Inflammatory macrophage treated with lipopolysaccharide for 1 hour (primary cell): ENCODE measurements at places on chromosomes 2 and 18.

GRCh38 chr18:63837590-63837989 lies 49.9 kb upstream of the SERPINB2 start:
- DNase-seq = no peak

DNA sequence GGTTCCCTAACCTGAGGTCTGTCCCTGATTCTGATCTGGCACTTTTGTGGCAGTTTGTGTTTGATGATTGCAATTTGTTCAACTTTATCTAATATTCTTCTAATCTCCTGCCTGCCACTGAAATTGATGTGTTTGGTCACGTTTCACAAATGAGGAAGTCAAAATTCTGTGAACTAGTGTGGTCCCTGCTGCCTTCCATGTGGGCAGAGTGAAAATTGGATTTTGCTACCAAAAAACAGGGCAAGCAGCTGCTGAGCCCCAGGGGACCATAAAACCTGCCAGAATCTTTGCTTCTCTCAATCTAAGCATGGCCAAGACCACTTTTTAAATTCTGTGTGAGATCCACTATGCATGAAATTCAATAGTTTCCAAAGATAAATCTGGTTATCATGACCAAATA lies 195.5 kb upstream of the CYRIA start:
- no peak for DNase-seq

DNA sequence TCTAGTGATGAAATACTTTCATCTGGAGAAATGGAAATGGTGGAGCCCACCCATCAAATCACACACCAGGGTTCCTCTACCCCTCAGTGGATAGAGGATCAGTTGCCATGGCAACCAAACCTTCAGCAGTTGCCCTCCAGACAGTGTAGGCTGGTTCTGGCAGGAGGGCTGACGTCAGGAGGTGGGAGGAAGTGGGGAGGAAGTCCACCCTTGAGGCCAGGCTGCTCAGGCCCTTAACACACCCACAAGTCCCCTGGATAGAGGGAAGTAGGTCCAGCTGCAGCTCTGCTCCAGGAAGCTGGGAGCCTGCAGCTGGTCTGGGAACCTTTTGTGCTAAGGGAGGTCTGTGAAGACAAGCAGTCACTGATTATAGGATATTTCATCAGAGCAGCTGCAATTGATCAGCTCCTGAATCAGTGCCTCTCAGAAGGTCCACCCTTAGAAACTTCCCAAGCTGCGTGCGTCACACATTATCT lies 186.6 kb downstream of the MTX2 start:
- no peak for DNase-seq

GRCh38 chr18:79405781-79406575 lies 10.2 kb downstream of the NFATC1 start:
- DNase-seq = peak; percentile 71

- DNase-seq = no peak
These were observed 46.0 kb upstream of the MTIF2 start for GRCh38 chr2:55314985-55315384.

DNA sequence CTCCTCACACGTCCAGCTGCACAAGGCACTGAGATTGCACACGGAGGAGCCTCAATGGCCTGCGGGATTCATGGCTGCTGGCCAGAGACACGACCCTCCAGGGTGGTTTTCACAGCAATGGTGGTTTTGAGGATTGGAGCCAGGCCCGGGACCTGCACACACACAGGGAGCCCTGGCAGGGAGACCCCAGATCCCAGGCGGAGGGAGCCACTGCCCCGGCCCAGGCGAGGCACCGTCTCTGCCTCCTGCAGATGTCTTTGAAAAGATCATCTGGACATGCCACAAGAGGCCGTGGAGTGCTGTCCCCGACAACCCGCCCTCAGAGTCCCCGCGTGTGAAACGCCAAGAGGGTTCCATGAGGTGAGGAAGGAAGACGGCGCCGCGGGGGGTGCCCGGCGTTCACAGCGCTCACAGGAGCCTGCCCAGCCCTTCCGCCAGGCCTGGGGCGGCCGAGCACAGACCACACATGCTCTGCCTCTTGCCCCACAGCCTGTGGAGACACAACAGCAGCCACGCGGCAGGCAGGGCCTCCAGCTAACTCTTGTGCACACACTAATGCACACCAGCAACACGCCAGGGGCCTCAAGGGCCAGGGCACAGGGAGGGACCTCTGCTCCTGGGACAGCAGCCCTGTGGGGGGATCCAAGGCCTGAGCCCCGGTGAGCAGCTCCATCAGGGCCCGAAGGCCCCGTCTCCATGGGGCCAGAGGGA lies 72.8 kb upstream of the CTDP1 start:
- no peak for DNase-seq

DNA sequence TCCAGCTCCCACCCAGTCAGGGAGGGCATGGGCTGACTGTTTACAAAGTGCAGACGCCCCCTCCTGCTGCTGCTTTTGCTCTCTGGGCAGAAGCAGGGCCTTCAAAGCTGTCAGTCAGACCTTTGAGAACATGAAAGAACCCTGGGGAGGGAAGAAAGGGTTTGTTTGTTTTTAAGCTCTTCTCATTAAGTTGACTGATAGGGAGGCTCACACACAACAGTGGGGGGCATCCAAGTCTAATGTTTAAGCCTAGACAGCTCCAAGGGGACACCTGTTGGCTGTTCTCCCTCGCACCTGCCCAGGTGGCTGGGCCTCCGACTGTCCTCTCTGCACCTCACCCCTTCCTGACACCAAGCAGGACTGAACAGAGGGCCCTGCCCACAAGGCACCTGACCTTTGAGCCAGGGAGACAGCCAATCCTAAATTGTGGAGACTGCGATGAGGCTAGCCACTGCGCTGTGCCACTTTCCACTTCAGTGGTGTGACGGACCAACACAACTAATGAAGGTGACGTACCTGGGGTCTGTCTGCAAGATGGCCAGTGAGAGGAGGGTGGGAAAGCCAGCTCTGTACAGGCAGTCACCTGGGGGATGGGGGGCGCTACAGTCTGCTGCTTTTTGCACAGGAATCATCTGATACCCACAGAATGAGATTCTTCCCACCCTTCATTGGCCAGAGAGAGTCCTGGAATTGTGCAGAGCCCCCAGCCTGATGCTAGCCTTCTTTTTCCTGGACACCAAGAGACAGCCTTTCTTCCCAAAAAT lies 16.3 kb downstream of the ST6GAL2 start:
- no peak for DNase-seq

- DNase-seq = no peak
These were observed 186.1 kb downstream of the INHBB start for GRCh38 chr2:120531863-120532600.

- no peak for DNase-seq
These were observed 510.1 kb downstream of the EIPR1 start for GRCh38 chr2:2867397-2867979.

GRCh38 chr2:203659331-203660049 lies 46.9 kb upstream of the CD28 start:
- peak; percentile 66 for DNase-seq

- DNase-seq = no peak
These were observed 67.4 kb downstream of the IL1R2 start for GRCh38 chr2:102059151-102059550.

- peak; percentile 88 for DNase-seq
These were observed 26.4 kb upstream of the ATRAID start for GRCh38 chr2:27185331-27186026.

DNA sequence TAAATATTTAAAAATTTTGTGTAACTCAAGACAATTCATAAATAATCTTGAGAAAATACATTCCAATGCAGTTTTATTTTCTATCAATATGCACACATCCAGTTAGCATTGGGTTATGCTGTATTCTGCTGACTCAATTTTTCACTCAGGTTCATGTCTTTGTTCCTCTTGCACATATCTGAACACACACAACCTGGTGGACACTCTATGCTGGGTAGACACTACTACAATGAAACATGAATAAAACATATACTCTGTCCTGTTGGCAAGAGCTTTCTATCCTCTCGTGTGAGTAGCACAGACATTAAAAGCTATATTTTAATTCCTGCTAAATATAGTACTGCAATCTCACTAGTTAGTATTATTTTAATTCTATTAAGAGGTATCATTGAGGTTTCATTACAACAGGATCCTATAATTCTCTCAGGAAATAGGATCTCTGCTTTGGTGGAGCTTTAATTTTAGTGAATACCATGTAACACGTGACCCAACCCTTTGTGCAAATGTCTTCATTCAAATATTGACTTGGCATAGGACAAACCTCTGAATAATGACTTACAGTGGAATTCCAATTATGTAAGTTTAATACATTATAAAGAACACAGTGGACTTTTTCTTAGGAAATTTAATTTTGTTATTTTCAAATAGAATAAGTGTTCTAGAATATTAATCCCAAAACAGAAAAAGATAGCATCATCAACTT lies 342.3 kb upstream of the TMEFF2 start:
- no peak for DNase-seq

- DNase-seq = no peak
These were observed 37.2 kb downstream of the CASP10 start for GRCh38 chr2:201220102-201220570.

GRCh38 chr2:71505086-71505769 lies 51.9 kb downstream of the DYSF start:
- DNase-seq = no peak

GRCh38 chr2:72841462-72842125 lies 15.8 kb upstream of the EXOC6B start:
- no peak for DNase-seq

- DNase-seq = no peak
These were observed 429.4 kb downstream of the MBD2 start for GRCh38 chr18:53795061-53795460.

GRCh38 chr2:74005786-74006185 lies 21.1 kb downstream of the TET3 start:
- DNase-seq = no peak

DNA sequence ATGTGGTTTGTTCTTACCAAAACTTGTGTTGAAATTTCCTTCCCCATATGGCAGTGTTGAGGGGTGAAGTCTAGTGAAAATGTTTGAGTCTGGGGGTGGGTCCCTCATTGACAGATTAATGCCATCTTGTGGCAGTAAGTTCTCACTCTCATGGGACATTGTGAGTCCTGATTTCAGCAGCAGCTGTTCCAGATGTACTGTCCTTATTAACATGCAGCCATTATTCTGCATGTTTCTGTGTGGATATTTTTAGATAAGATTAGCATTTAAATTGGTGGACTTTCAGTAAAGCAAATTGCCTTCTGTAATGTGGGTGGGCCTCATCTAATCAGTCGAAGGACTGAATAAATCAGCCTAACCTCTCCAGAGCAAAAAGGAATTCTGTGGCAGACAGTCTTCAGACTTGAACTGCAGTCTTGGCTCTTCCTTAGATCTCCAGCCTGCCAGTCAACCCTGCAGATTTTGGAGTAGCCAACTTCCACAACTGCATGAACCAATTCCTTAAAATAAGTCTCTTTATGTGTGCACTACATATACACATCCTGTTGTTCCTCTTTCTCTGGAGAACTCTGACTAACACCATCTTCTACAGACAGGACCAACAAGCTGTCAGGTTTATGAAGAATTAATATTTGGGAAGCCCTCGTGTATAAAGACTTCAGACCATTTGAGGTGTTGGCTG lies 138.7 kb upstream of the ZNF516 start:
- no peak for DNase-seq

GRCh38 chr18:12088731-12089375 lies 4.8 kb upstream of the ANKRD62 start:
- DNase-seq = no peak

DNA sequence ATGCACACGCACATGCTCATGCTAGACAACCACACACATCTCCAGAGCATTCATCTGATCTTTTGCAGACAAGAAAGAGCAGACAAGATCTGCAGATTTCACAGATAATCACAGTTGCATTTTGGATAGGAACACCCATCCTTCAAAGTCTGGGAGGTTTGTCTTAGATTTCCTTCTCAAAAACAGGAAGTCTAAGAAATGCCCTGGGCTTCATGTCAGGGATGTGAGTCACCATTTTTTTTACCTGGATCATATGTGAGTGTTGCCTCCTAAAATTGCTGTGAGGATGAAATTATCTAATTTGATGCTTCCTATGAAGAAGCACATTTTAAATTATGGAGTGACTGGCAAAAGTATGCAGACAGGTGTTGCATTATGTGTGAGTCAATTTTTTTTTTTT lies 46.1 kb downstream of the SRD5A2 start:
- no peak for DNase-seq

GRCh38 chr2:241088791-241089732 lies 13.0 kb downstream of the MTERF4 start:
- DNase-seq = no peak

DNA sequence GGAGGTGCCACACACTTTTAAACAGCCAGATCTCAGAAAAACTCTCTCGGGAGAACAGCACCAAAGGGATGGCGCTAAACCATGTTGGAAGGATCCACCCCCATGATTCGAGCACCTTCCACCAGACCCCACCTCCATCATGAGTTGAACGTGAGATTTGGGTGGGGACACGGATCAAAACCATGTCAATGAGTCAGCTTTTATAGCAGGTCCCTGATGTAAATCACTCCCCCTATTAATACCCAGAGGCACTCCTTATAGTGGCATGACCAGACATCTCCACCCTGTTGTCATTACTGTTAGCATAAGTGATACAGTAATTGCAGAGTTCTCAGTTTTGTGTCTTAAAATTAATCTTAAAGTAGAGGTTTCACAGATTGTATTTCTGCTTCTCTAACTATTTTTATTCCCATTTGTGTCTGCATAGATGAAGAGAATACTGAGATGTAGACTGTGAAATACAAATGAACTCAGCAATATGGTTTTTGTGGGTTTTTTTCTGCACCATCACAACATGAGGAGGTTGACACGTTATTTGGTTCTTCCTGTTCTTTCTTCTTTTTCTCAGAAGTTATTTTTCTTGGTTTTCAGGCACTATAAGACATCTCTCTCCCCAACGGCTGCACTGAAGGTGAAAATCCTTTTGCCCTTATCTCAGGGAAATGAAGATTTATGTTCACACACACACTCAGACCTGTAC lies 218.2 kb downstream of the ARL4C start:
- DNase-seq = no peak

GRCh38 chr2:232876978-232877441 lies 6.9 kb downstream of the SNORC start:
- DNase-seq = no peak

GRCh38 chr18:28045176-28045810 lies 131.6 kb downstream of the CDH2 start:
- no peak for DNase-seq

- peak; percentile 33 for DNase-seq
These were observed 56.8 kb downstream of the ATF2 start for GRCh38 chr2:175111200-175111657.

- DNase-seq = peak; percentile 48
These were observed 156.0 kb downstream of the TANC1 start for GRCh38 chr2:159124441-159124911.

DNA sequence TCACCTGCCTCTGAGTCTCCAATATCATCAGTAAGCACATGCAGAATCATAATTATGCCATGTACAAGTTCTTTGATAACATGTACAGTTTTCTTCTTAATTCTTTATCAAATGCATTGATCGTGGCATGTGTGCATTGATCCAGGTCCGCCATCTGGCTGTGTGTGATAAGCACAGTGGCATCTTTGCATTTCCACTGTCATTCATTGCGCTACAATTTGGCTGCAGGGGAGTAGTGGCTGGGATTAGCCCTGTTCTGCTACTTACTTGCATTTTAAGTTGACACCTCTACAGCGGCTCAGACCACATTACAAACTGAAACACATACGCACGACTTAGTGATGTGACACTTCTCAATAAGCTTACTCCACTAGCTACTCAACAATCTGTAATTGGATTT lies 83.6 kb upstream of the OTX1 start:
- no peak for DNase-seq

GRCh38 chr2:38190542-38191218 lies 114.7 kb upstream of the CYP1B1 start:
- DNase-seq = no peak
